A549 treated with Hydrocortisone at 1 μM for 4 hours (cell line): ENCODE measurements at places on chromosomes 12 and 14. TPM values are rescaled to one million over a fixed set of nuclear protein-coding genes. Genes with fewer than 3 reads are reported as not detected.

The IGF1 gene
- not detected in 5 replicates for total RNA-seq

The MIPOL1 gene
- 1.8 to 3.2 TPM (median 3.2 TPM) in 5 replicates for total RNA-seq

The DAO gene
- not detected in 5 replicates for total RNA-seq

The TAS2R7 gene
- not detected in 5 replicates for total RNA-seq

The TOMM20L gene
- total RNA-seq: 0.20 TPM in 1 of 5 replicates, not detected in the others

The GPR84 gene
- total RNA-seq: 0.08 to 0.11 TPM in 2 of 5 replicates, not detected in the others

The MAP3K9 gene
- total RNA-seq: 4.3 to 7.1 TPM (median 5.9 TPM) in 5 replicates
